ENCODE measurements at places on chromosomes 5 and 9.

DNA sequence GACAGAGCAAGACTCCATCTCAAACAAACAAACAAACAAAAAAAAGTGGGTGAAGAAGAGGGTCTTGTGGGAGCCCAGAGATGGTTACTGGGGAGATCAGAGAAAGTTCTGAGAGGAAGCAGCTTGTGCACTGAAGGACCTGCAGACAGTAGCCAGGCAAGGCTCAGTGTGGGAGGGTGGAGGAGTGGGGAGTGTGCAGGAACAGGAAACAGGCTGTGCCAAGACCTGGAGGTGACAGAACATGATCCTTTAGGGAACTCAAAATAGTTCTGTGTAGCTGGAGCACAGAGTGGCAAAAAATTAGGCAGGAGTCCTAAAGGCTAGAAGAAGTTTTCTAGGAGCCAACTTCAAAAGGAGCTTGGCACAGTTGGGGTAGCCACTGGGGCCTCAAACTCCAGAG, 19.2 kb upstream of the NANS start:
- DNase-seq: no peak

DNA sequence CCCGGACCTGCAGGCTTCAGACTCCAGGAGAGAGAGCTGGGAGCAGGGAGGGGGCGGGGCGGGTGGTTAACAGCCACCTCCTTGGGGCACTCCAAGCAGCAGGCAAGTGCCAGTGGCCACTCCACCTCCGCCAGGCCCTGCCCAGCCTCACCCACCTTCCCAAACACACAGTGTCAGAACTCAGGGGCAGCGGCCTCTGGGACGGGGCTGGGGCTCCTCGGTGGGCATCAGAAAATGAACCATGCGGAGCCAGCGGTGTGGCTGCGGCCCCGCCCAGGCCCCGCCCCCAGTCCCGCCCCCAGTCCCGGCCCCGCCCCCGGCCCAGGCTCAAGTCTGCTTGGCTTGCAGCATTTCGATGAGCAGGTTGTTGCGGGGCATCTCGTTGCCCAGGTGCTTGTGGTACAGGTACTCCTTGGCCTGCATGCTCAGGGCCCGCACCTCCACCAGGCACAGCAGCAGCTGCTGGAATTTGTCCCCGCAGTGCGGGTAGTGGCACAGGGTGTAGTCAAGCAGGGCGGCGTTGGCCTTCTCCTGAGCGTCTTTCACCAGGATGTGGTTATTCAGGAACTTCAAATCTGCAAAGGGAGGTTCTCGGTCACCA, 24.7 kb downstream of the NR5A1 start:
- DNase-seq: no peak

DNA sequence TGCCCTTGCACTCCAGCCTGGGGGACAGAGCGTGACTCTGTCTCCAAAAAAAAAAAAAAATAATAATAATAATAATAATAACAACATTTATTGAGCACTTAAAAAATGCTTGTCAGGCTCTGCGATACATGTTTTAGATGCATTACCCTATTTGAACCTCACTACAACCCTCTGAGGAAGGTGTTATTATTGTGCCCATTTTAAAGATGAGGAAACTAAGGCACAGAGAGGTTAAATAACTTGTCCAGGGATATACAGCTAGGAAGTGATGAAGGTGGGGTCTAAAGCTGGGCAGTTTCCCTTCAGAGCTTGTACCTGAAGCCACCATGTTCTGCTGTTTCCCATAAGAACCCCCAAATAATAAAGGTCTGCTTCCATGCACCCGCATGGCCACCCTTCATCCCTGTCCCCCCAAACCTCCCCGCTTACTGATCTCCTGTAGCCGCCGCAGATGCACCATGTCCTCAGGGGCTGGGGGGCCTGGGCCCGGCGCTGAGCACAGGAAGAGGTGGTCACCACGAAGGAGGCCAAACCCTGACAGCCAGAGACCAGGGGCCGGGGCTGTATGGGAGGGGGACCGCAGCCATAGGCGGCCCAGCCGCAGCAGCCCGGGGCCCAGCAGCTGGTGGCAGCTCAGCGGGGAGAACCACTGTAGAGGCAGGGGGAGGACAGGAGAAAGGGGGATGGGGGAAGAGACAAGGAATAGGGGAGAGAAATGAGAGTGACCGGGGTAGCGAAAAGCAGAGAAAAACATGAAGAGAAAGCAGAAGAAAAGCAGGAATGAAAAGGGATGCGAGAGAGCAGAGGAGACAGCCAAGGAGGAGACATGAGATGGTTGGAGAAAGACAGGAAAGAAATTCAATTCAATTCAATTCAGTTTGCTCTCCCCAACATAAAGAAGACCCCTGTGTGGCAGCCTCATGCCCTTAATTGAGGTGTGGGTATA, 15.1 kb upstream of the FCHSD1 start:
- no peak for DNase-seq

DNA sequence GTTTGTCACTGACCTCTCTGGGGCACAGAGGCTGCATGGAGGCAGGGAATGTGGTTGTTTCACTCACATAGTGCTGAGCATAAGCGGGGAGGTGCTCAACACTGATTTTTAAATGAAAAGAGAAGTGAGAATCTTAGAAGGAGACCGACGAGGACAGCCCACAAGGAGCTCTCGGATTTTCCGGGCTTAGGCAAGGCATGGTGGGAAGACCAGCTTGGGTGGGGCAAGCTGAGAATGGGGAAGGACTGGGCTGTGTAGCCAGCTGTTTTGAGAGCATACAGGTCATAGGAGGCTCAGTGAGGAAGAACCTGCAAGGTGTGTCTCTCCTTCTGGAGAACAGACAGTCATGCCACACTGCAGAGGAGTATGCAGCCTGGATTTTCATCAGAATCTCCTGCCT, 86.0 kb upstream of the TNFSF8 start:
- no peak for DNase-seq

GRCh38 chr5:72296256-72296655, 23.8 kb downstream of the MRPS27 start:
- no peak for DNase-seq

- DNase-seq: no peak
Measured at GRCh38 chr5:175711472-175712312, 53.8 kb downstream of the HRH2 start.

GRCh38 chr9:92100237-92100911, 14.8 kb downstream of the SPTLC1 start:
- DNase-seq: peak; percentile 88

- peak; percentile 16 for DNase-seq
Measured at GRCh38 chr5:160556846-160557245, 135.2 kb downstream of the PTTG1 start.

DNA sequence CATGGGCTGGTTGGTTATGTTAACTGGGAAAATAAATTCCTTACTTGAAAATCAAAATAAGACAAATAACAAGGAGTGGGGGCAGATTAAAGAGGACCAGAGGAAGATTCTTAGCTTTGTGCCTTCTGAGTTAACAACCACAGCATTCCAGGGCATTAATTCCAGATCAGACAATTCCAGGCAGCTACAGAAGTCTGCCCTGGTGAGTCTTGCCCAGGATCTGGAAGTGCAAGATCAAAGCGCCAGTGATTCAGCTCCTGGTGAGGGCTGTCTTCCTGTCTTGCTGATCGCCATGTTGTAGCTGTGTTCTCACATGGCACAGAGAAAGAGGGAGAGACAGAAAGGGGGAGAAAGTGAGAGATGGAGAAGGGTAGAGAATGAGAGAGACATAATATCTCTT, 65.6 kb downstream of the ANXA2R start:
- DNase-seq: peak; percentile 89

- no peak for DNase-seq
Measured at GRCh38 chr9:79735023-79735779, 163.4 kb downstream of the TLE4 start.

GRCh38 chr9:86659413-86660046, 287.8 kb downstream of the GAS1 start:
- no peak for DNase-seq

DNA sequence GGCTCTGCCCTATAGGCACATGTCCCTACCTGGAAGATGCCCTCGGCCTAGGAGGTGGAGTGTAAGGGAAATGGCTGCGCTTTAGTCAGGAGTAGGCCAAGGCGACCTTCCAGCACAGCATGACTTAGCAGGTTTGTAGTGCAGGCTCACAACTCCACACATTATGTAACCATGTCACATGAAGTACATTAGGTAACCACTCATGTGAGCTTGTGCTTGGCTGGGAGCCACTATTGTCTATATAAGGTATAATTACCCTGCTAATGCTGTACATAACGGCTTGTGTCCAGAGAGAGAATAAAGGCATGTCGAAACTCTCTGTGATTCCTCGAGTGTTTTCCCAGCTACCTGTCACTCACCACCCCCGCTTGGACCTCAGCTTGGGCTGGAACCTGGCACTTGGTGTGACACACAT, 74.9 kb downstream of the CAMK4 start:
- DNase-seq: no peak

- DNase-seq: peak; percentile 39
Measured at GRCh38 chr9:106929471-106930177, 66.7 kb downstream of the ZNF462 start.

DNA sequence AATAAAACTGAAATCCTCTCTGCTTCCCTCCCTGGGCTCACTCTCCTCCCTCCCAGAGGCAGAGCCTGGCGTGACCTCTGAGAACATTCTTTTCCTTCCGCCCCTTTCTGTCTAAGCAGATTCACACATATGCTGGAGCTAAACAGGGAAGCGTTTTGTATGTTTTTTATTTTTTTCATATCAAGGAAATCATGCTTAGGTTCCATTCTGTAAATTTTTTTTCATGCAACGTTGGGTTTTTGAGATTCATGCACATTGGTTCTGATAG, 20.2 kb upstream of the BARHL1 start:
- DNase-seq: no peak

DNA sequence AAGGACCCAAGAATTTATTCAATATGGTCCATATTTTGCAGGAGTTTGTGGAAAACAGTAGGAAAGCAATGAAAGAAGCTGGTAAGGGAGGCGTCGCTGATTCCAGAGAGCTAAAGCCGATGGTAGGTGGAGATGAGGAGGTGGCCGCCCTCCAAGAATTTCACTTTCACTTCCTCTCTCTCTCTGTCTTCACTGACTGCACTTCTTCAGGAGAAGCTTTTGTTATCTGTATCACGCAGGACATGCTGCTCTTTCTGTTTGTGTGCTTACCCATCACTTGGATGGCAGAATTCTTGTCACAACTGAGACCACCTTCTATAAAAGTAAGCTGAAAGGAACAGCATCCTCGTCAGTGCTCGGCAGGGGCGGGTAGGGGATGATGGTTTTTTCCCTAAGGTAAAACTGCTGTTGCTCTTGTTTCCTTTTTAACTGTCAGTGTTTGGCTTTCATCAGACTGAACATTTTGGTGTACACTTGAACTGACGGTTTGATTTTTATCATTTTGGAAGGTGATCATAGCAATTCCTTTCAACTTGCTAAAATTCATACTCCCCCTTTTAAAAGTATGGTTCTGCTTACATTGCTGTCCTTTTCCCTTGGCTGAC, 62.4 kb upstream of the FSD1L start:
- DNase-seq: no peak

GRCh38 chr9:131370638-131371037, 23.2 kb upstream of the PRRC2B start:
- no peak for DNase-seq

DNA sequence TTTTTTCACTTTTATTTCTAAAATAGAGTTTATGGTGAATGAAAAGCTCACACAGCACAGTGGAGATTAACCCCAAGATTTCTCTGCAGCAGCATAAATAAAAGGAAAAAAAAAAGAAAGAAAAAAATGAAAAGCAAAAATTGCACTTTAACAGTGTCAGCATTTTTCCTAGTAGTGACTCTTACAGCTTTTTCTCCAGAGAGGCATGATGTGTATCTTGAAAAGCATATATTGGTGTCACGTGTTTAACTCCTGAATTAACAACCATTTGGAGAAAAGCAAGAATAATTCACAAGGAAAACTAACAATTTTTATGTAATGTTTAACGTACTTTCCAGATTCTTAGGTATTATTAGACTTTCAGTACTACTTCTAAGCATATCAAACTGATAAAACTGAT, 67.9 kb downstream of the ADGRV1 start:
- no peak for DNase-seq

GRCh38 chr9:127253446-127253845, 11.1 kb upstream of the GARNL3 start:
- no peak for DNase-seq

DNA sequence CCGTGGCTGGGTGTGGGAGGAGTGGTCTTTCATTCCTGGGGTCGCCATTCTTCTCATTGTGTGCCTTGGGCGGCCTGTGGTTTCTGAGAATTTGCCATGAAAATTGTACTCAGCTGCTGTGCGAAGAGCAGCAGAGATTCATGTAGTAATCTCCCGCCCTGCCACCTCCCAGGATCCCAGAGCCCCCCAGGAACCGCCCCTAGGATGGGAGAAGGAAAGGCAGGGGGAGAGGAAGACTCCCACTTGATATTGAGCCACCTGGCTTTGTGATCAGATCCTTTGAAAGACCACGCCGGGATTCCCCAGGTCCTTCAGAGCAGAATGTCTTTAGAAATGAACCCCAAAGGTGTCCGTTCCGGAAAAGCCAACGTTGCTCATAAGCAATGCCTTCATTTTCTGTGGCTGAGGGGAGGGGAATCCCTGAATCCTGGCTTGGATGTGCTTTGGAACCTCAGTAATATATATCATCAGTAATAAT, 27.6 kb downstream of the NEURL1B start:
- peak; percentile 28 for DNase-seq

DNA sequence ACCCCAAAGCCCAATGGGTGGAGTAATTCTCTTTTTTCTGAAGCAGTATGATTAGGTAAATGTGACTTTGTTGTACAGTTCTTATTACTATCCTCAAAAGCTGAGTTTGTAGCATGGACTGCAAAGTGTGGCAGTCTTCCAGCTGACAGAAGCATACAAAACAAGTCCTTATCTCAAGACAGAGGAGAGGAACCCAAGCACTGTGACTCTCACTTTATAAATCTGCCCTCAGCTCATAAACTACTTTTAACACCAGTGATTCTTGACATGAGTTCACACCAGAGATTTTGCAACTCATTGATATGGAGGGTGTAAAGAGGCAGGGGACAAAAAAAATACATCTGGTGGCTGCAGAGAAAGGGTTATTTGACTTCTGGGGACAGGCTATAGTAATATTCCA, 251.6 kb downstream of the NTRK2 start:
- DNase-seq: no peak

- no peak for DNase-seq
Measured at GRCh38 chr5:124439609-124440008, 306.8 kb downstream of the ZNF608 start.

- no peak for DNase-seq
Measured at GRCh38 chr9:71483436-71483835, 284.9 kb downstream of the CEMIP2 start.

DNA sequence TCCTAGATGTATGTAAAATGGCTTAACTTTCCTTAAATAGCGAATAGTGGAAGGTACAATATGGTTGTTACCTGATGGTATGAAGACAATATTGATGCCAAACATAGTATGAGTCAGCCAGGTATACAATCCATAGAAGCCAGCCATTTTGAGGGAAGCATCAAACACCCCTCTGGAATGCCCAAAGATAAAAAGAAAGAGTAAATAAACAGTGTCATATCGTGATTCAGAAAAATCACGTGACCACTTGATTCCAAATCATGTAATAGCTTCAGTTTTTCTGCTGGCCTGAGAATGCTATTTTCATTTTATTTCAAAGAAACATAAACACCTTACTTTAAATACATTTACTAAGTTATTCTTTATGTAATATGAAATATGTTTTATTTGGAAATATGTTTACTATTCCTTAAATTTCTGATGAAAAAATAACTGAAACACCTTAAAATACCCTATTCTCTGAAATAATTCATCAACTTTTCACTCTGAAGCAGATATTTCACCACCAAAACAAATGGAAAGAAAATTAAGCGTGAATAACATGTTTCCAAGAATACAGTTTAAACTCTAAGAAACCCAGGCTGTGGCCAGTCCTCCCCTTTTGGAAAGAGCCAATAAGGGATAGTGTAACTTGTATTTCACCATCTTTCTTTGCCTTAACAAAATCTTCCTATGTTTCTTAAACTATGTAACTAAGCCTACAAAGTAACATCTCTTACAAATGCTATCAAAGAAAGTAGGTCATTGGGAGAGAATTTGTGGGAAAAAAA, 24.8 kb upstream of the CTNNAL1 start:
- no peak for DNase-seq
